Muscle of leg (tissue), 16 donors: ENCODE measurements at places on chromosomes 6 and 20. TPM values are rescaled to one million over a fixed set of nuclear protein-coding genes. Genes with fewer than 3 reads are reported as not detected.

The TCP11 gene
- 0.29 TPM for polyA plus RNA-seq

The RIPPLY2 gene
- not detected for polyA plus RNA-seq

GRCh38 chr20:18852318-18852717 is 38.7 kb downstream of the SCP2D1 start:
- DNase-seq: no peak

The ADGRF4 gene
- 0.04 TPM for polyA plus RNA-seq

The MUC21 gene
- not detected for polyA plus RNA-seq

DNA sequence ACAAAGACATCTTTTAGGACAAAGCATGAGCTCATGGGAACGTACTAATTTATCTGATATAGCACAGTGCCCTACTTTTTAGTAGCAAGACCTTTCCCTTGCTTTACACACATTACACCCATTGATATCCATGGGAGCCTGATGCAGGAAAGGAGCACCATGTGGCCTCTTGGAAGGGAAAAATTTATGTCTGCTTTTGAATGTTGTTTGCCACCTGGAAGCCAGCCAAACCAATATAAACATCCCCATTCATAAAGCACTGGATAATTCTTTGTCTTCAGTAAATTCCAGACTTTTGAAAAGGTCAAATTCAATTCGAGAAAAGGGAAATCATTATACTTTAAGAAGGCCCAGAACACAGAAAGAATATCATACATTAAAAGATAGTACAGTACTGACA is 152.3 kb upstream of the BEND6 start:
- DNase-seq: peak; percentile 41

The EFCAB8 gene
- polyA plus RNA-seq: 0.07 TPM

GRCh38 chr20:944774-945410 is 28.8 kb upstream of the ANGPT4 start:
- no peak for DNase-seq

The SLC17A9 gene
- 1.3 TPM for polyA plus RNA-seq

- no peak for DNase-seq
Measured at GRCh38 chr20:34638039-34638292, 38.9 kb downstream of the PIGU start.

The ECT2L gene
- polyA plus RNA-seq: 0.16 TPM

The SIRPD gene
- not detected for polyA plus RNA-seq

DNA sequence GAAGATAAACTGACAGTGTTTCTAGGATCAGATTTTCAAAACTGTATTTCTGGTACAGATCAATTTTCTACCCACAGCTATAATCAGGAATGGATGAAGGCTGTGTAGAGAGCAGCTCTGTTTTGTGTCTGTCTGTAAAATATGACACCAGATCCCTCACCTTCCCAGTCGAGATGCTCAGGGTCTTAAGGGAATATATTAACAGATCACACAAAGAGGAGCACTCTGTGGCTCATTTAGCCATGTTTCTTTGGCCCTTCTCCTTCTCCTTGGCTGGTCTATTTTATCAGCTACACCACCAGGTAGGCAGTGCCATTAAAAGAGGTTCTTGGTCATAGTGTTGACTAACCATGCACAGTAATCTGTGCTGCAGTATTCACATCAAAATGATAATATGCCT is 82.6 kb downstream of the PREP start:
- DNase-seq: no peak

GRCh38 chr6:95784869-95785268 is 207.5 kb downstream of the MANEA start:
- DNase-seq: no peak

DNA sequence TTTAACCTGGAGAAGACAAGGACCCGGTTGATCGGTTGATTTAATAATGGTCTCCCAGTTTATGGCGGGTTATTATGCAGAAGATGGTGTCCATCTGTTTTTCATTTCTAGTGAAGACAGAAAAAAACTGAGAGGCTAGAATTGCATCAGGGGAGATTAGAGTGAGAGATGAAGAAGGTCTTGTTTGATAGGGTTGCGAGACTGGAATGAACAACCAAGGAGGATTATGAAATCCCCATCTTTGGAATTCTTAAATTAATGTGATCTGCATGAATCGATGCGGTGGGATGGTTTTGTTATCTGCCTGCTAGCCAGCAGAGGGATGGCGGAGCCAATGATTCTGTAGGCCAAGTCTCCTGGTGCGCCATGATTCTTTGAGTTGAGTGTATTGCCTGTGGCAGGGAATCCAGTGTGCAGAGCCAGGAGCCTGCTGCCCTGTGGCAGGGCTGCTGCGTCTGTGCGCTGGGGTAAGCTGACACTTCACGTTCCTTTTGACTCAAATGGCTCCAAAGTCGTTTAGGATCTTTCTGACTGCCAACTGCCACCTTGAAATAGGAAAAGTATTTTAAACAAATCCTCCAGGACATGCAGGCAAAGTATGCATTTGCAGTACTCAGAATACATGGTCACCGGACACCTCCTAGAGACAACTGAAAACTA is 200.1 kb downstream of the CLIC5 start:
- DNase-seq: peak; percentile 59

GRCh38 chr20:45918182-45918737 is 6.3 kb upstream of the PLTP start:
- peak; percentile 74 for DNase-seq

The DLK2 gene
- 2.8 TPM for polyA plus RNA-seq

- DNase-seq: no peak
Measured at GRCh38 chr6:155604991-155605390, 149.4 kb upstream of the NOX3 start.

The BANF2 gene
- not detected for polyA plus RNA-seq

The SNRPB2 gene
- 66.6 TPM for polyA plus RNA-seq

GRCh38 chr20:595330-596308 is 14.5 kb downstream of the TCF15 start:
- DNase-seq: peak; percentile 94

The CCN6 gene
- polyA plus RNA-seq: 0.27 TPM

The TUBB2A gene
- 83.1 TPM for polyA plus RNA-seq

The CLPSL2 gene
- not detected for polyA plus RNA-seq

- DNase-seq: no peak
Measured at GRCh38 chr20:21302664-21303060, 469 bp upstream of the XRN2 start.

GRCh38 chr20:10357061-10357708 is 76.8 kb downstream of the MKKS start:
- DNase-seq: no peak

The TMEM200A gene
- polyA plus RNA-seq: 22.9 TPM

GRCh38 chr6:31162463-31163165 is 4.2 kb downstream of the TCF19 start:
- DNase-seq: no peak

- DNase-seq: peak; percentile 66
Measured at GRCh38 chr6:75199889-75200288, 6.0 kb downstream of the COL12A1 start.

- no peak for DNase-seq
Measured at GRCh38 chr6:130927305-130927704, 100.1 kb downstream of the SMLR1 start.

- peak; percentile 24 for DNase-seq
Measured at GRCh38 chr6:74731204-74731603, 474.6 kb downstream of the COL12A1 start.

The SPTLC3 gene
- polyA plus RNA-seq: 6.2 TPM

DNA sequence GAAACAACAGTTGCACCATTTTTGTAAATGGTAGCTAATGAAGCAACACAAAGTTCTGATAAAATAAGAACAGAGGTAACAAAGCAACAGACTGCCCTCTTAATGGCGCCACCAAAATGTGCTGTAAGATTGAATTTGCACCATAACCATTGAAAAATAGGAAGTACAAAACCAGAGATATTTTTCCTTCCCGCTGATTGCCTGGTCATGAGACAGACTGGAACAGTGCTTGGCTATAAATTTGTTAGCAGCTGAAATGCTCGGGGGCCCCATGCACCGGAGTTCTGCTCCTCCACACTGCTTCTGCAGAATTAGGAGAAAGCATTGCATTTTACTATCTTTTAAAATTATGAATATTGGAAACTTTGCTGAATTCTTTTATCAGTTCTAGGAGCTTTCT is 164.4 kb upstream of the QKI start:
- peak; percentile 28 for DNase-seq

The GJA10 gene
- not detected for polyA plus RNA-seq

DNA sequence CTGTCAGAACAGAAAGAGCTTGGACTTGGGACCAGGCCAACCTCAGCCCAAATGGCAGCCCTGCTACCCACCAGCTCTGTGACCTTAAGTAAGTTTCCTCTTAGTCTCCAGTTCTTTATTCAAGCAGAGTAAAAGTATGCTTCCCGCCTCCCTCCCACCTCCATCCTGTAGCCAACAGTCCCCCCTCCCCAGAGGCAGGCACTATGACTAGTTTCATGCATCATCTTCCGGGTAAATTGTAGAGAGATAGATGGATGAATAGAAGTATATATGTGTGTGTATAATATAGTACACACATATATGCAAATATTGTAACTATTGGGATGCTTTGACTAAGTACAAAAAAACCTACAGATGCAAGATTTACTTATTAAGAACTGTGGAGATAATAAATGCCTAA is 39.5 kb upstream of the B4GALT5 start:
- no peak for DNase-seq

GRCh38 chr6:138538390-138539031 is 39.2 kb upstream of the NHSL1 start:
- DNase-seq: peak; percentile 81

GRCh38 chr20:9311132-9311531 is 203.3 kb upstream of the LAMP5 start:
- no peak for DNase-seq

GRCh38 chr6:132300323-132300949 is 100.8 kb downstream of the MOXD1 start:
- peak; percentile 54 for DNase-seq

The IER3 gene
- polyA plus RNA-seq: 5.8 TPM

DNA sequence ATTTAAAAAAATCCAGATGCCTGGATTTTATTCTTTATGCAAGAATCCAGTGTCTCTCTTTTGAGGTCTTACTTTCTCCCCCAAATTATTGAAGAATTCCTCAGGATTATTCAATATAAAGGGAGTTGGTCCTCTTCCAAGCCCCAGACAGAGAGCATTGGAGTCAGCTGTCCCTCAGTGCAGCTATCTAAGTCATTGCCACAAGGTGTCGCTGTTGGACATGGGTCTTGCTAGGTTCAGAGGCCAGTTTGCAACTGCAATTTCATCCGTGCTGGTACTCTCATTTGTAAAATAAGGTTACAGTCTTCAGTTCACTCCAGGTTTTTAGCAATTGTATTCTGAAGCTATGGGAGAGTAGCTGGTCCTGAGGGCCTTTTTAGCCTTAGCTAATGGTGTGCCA is 27.8 kb downstream of the CCN2 start:
- DNase-seq: peak; percentile 59

The C4A gene
- 11.9 TPM for polyA plus RNA-seq

DNA sequence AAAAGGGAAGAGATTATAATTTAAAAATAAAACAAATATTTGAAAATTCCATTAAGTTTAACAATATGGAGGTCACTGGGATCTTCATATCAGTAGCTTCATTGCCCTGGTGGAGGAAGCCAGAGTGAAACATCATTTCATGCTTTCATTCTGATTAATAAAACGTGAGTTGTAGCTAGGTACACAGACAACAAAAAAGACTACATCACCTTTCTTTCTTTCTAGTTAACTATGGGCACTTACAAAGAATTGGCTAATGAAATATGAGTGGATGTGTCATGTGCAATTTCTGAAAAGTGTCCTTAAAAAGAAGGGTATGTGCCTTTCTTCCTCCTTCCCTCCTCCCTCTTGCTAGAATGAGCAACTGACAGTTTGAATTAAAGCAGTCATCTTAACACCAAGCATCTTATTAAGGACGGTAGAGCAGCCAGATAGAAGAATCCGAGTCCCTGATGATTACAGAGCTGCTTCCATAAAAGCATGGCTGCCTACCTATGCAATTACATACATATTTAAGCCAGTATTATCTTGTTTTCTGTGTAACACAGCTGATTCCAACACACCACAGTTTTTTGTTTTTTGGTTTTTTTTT is 3.4 kb downstream of the SERAC1 start:
- no peak for DNase-seq

The GDAP1L1 gene
- 0.30 TPM for polyA plus RNA-seq

The KCNS1 gene
- 0.08 TPM for polyA plus RNA-seq

The MUC22 gene
- not detected for polyA plus RNA-seq

DNA sequence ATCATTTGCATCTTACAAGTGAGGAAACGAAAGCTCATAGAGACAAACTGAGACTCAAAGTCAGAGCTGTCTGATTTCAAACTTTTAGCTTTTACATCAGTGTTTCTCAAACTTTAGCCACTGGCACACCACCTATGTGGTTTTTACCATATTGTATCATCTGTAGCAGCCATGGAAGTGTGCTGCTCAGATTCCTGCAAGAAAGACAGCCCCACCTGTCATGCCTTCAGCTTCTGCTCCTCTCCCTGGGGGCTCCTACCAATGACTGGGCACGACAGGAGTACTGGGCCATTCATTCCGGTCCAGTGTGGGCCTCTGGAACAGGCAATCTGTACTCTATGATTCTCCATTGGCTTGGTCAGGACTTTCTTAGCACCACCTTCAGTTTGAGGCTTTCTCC is 87.0 kb downstream of the BCAS1 start:
- no peak for DNase-seq

DNA sequence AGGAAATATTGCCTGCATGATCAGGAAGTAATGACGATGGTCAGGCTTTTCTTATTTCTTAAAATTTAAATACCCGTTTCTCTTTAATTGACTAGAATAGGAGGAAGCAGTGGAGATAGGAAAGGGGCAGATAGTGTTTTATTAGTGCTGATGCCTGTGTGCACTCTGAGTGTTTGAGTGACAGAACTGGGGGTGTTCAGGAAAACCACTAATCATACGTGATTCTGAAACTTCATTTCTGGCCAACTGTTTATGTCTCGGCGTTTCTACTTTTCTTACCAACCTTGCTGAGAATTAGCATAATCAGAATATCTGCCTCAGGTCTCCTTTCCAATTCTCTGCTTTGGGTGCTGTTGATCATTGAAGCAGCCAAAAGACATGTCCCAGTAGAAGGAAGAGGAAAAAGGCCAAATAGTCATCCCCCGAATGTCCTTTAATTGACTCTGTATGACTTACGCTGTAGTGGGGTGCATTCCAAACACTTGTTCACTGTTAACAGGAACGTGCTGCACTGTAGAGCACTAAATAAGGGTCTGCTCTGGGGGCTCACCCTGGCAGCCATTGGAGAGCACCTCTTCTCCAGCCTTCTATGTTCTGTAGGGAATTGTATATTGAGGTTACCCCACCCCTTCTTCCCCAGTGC is 152.9 kb downstream of the JARID2 start:
- DNase-seq: peak; percentile 35

GRCh38 chr20:5393218-5393870 is 76.6 kb upstream of the PROKR2 start:
- DNase-seq: no peak

The PTCRA gene
- not detected for polyA plus RNA-seq
